ENCODE measurements at places on chromosomes 6 and 20. TPM values are rescaled to one million over a fixed set of nuclear protein-coding genes. Genes with fewer than 3 reads are reported as not detected.

- no peaks in the 10 kb centered on the region for H3K27me3 ChIP-seq
- H3K36me3 ChIP-seq: peaks cover 7% of the 10 kb centered on the region
- peak overlapping the region; percentile 74 for H3K27ac ChIP-seq
- no peak for DNase-seq
- peaks cover 17% of the 10 kb centered on the region for H3K4me1 ChIP-seq
Measured at GRCh38 chr20:59205044-59205443, 41.4 kb downstream of the ZNF831 start.

DNA sequence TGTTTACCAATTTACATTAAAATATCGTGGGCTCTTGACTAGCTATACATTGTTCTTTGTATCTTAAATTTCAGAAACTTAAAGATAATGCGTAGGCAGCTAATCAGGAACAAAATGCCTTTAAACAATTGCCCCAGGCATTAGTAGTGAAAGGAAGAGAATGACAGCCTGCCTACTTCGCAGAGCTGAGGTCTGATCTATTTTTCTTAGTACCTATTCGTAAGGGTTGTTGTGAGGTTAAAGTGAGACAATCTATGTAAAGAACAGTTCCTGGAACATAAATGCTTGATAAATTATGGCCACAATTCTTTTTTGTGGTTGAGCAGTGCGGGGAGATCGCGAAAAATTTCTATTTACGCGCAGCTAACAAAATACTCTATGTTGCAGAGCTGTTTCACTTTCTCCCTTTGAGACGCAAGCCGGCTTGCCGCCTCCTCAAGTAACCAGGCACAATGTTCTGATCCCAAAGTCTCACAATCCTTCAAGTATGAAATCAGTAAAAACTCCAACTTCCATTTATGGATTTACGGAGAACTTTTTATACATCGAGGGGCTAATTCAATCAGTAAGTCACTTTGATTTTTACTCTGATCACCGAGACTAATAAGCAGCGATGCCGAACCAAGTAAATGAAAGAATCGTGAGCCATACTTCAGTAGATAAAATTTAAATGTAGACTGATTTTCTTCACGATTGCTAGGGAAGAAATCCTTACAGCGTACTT is 878 bp upstream of the PNRC1 start:
- H3K4me1 ChIP-seq: peaks cover 40% of the 10 kb centered on the region
- peak overlapping the region; percentile 93 for H3K4me3 ChIP-seq
- H3K27ac ChIP-seq: peak overlapping the region; percentile 97
- H3K27me3 ChIP-seq: no peaks in the 10 kb centered on the region
- peak; percentile 22 for DNase-seq

GRCh38 chr20:751761-752160 is 16.5 kb downstream of the SLC52A3 start:
- DNase-seq: no peak
- no peaks in the 10 kb centered on the region for H3K36me3 ChIP-seq
- H3K27me3 ChIP-seq: peaks cover 33% of the 10 kb centered on the region
- no peak overlapping the region for H3K4me3 ChIP-seq

DNA sequence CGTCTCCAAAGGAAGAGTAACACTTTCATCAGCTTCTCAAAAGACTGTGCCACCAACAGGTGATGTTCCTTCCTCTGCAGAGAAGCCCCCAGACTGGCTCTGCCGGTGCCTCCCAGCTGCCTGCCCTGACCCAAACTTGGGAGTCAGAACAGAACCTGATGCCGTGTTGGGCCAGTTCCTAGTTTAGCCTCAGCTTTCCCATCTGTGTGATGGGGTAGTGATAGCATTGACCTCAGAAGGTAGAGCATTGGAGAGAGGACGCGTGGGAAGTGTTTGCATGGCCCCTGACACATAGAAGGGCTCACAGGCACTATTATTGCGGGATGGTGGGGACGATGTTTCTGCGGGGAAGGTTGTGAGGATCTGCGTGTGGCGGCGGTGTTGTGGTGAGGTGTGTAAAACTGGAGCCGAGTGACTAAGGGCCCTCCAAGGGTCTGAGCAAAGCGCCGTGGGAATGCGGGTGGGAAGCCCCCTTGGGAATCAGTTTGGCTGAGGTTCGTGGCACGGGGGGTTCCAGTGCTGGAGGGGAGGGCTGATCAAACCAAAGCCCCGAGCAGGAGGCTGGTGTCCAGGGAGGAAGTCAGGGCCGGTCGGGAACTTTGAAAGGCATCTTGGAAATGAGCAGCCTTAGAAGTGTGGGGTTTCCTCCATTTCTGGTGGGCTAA is 1.7 kb downstream of the NTSR1 start:
- H3K4me3 ChIP-seq: peak overlapping the region; percentile 64
- peaks cover 4% of the 10 kb centered on the region for H3K4me1 ChIP-seq
- H3K27ac ChIP-seq: no peak overlapping the region

- no peaks in the 10 kb centered on the region for H3K27me3 ChIP-seq
- H3K4me3 ChIP-seq: peak overlapping the region; percentile 94
- peaks cover 40% of the 10 kb centered on the region for H3K4me1 ChIP-seq
- peak overlapping the region; percentile 91 for H3K27ac ChIP-seq
- no peaks in the 10 kb centered on the region for H3K36me3 ChIP-seq
- DNase-seq: peak; percentile 36
Measured at GRCh38 chr6:27867051-27867944, 44.9 kb downstream of the OR2B2 start.

DNA sequence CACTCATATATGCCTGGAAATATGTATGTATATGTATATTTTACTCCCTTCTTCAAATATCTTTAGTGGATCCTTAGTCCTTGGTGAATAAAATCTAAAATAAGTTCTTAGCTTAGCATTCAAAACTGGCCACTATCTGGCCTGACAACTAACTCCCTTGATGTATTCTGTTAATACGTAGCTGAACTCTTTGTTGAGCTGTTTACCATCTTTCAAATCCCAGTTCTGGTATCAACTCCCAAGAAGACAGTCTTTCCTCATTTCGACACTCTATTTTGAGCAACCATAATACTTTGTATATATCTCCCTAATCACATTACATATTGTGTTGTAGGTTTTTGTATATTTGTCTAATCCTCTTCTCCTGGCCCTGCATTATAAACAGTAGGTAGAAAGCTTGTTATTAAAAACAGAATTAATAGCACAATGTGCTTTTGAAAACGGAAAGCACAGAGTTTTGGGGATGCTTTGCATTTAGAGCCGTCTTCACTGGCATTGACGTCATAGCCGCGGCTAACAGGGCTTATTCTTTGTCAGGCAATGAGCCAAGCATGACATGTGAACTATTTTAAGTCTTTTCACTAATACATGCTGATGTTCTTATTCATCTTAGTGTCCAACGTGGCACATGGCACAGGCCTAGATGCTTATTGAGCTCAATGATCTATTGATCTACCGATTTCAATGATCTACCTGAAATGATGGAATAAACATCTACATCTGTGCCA is 47.2 kb upstream of the CCN2 start:
- no peak overlapping the region for H3K27ac ChIP-seq
- H3K36me3 ChIP-seq: no peaks in the 10 kb centered on the region
- H3K4me3 ChIP-seq: no peak overlapping the region
- H3K27me3 ChIP-seq: peaks cover 12% of the 10 kb centered on the region
- H3K4me1 ChIP-seq: no peaks in the 10 kb centered on the region

The PAX1 gene
- not detected for total RNA-seq

DNA sequence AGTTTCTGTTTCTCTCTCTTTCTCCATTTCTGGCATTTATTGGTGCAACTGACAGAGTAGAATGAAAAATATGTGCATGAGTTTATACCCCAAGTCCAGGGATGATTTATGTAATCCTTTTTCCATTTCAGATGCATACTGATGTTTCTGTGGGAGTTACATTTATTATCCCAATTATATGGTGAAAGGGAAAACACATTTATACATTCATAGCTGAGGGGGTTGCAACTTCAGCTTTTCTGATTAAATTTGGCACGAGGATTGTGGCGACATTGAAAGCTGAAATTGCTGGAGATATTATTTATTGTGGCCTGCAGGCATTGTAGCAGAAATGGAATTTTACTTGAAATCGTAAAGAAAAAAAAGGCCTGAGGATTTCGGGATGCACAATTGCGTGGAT is 31.5 kb upstream of the FNDC1 start:
- H3K4me1 ChIP-seq: peaks cover 3% of the 10 kb centered on the region
- H3K27me3 ChIP-seq: peaks cover 32% of the 10 kb centered on the region
- peaks cover 2% of the 10 kb centered on the region for H3K36me3 ChIP-seq
- DNase-seq: no peak
- no peak overlapping the region for H3K27ac ChIP-seq
- no peak overlapping the region for H3K4me3 ChIP-seq

DNA sequence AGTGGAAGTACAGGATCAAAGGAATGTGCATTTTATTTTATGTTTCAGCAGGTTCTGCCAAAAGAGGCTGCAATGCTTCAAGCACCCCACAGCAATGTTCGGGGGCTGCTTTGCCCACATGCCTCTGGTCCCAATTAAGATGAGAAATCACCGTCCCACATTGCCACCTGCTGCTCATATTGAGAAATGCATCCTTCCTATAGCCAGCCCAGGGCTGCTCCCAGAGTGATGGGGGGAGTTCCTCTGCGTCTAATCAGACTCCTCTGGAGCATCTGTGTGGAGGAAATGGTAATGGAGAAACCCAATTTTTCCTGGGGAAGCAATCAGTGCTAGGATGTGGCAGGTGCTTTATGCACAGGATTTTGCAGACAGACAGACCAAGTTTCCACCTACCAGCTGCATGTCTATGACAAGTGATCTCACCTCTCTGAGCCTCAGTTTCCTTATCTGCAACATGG is 33.7 kb downstream of the PTGIS start:
- no peaks in the 10 kb centered on the region for H3K36me3 ChIP-seq
- H3K27ac ChIP-seq: peak overlapping the region; percentile 21

The C6orf52 gene
- total RNA-seq: 1.6 TPM

- H3K36me3 ChIP-seq: peaks cover 2% of the 10 kb centered on the region
- no peaks in the 10 kb centered on the region for H3K27me3 ChIP-seq
- H3K4me1 ChIP-seq: peaks cover 14% of the 10 kb centered on the region
- H3K4me3 ChIP-seq: peak within 1 kb of the TSS; percentile 86
- DNase-seq: peak; percentile 15
Measured at GRCh38 chr6:42960243-42961019, at the start of gene GNMT. Gene GNMT, plus strand, starts transcription at chr6:42960754. Its CDS starts 14 bp downstream, at chr6:42960768.

The SLC35D3 gene
- total RNA-seq: not detected

DNA sequence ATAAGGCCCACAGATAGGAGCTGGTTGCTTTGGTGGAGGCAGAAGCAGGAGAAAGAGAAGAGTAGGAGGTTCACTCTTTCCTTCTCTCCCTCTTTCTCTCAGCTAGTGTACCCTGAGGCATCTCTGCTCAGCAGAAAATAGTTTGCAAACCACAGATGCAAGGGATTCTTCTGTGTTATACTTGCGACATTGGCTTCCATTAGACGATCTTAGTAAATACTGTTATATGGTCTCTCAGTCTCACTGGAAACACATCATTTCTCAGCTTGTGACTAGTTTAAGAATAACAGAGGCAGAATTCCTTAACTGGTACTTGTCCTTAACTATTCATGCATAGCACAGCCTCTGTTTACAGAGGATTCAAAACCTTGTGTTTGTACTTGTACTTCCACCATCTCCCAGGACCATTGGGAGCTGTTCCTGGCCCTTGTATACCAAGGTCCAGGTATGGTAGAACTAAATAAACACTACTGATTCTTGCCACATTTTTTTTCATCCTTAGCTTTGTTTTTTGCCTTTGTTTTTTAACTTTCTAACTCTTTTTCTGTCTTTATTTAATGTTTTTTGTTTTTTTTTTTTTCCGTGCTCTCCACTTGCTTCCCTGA is 218.2 kb downstream of the OTOR start:
- no peak for DNase-seq
- no peaks in the 10 kb centered on the region for H3K4me1 ChIP-seq
- H3K27ac ChIP-seq: no peak overlapping the region
- no peak overlapping the region for H3K4me3 ChIP-seq

The PRDM13 gene
- not detected for total RNA-seq

The ZC3H12D gene
- 248 TPM for total RNA-seq

The ID1 gene
- 6.8 TPM for total RNA-seq

The GINS1 gene
- total RNA-seq: 0.80 TPM

- peak overlapping the region; percentile 8 for H3K27ac ChIP-seq
- H3K4me3 ChIP-seq: no peak overlapping the region
- H3K36me3 ChIP-seq: no peaks in the 10 kb centered on the region
Measured at GRCh38 chr6:161366301-161366923, 92.6 kb upstream of the AGPAT4 start.

DNA sequence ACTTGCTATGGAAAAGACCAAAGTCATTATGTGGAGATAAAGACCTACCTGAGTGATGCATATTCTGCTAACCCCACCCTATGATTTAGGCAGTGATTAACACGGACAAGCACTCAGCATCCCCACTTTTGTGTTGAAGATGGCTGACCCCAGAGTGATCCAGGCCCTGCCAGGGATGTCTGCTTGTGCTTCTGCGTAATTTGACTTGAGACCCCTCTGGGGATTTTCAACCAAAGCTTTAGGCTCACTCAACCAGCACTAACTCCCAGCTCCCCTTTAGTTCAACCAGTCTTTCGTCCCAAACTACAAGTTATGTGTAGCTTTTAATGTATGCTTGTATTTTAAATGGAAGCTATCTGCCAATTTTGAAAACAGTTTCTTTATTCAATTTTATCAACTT is 538.0 kb upstream of the ID4 start:
- H3K27ac ChIP-seq: no peak overlapping the region
- H3K4me3 ChIP-seq: no peak overlapping the region
- no peaks in the 10 kb centered on the region for H3K36me3 ChIP-seq
- H3K4me1 ChIP-seq: no peaks in the 10 kb centered on the region
- DNase-seq: no peak
